GM04503 (cell line): ENCODE measurements at places on chromosomes 7 and 10.

DNA sequence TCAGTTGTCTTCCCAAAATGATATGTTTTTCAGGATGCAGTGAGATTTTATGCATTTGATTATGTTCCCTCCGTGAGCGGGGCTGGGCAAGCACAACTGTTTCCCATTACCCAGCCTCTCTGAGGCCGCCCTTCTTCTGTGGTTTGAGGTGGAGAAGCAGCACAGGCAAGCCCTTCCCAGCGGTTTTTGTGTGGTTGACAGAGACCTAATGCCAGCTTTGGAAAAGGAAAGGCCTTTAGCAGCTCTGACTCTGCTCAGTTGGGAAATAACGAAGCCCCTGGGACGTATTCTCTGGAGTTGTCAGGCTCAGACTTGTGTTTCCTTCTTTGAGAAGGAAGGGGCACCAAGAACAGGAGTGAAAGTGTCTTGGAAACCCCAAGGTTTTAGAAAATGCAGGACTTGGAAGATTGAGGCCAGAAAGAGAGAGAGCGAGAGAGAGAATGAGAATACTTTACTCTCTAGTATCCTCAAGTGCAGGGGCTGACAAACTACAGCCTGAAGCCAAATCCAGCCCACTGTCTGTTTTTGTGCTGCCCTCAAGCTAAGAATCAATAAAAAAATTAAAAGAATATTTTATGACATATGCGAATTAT, 20.6 kb upstream of the PDCD4 start:
- peak; percentile 25 for DNase-seq

DNA sequence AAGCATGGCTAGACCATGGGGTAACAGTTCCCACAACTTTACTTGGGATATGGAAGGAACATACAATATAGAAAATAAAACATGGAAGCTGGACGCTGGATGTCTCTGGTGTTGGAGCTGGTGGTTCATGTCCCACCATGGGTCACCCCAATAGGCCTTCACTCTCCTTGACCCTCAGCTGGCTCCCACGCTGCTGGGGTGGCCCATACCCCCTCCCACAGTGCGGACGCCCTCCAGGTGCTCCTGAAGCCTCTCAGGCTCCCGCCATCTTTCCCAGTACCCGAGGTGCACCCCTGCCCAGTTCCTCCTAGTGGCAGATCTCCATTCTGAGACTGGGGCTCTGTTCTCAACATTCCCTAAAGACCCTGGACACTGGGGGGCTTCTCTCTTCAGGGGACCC, 5.8 kb upstream of the CPA1 start:
- no peak for DNase-seq

- no peak for DNase-seq
Measured at GRCh38 chr7:153887749-153888569, 164.2 kb upstream of the DPP6 start.

GRCh38 chr10:103916254-103916653, 1.7 kb downstream of the STN1 start:
- DNase-seq, result no peak

- DNase-seq, result no peak
Measured at GRCh38 chr7:157502701-157503111, 165.9 kb downstream of the DNAJB6 start.

DNA sequence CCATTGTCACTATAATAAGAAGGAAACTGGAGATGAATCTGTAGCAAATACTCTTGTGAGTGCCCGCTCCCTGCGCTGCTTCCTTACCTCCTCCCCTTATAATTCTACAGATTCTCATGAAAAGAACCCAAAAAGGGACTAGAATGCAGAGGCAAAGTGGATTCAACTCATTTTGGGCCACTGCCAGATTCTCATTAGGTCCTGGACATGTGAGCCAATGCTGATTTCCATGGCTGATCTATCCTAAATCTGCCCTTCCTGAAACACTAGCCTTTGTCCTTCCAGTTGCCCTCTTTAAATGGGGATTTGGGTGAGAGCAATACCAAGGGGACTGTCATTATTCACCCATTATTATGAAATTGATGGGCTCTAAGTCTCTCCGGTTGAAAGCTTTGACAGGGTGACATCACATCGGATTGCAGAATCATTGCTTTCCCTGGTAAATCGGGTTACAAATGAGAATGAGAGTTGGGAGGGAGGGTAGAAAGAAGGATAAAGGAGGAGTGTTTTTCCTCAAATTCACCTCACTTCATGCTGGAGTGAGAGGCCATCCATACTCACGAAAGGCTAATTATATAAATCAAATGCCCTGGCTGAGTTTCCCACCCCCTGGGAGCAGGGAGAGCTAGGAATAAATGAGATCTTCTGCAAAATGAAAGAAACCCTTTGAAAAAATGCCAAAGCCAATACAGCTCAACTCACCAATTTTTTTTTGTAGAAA, 37.5 kb downstream of the PTN start:
- DNase-seq, result no peak

DNA sequence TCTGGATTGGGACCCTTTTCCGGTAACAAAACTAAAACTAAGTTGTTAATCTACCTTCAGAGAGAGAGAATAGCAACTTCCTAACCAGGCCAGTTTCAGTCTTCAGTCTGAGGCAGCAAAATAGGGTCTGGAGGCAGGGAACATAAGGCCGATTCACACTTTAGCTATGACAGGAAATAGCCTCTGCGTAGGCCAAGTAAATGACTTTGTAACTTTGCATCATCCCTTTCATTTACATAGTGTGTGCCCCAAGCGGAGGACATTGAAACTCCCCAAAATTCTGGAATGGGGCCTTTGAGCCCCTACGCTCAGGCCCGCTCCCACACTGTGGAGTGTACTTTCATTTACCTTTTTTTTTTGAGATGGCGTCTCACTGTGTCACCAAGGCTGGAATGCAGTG, 1.7 kb upstream of the UPP1 start:
- no peak for DNase-seq

GRCh38 chr10:1860351-1860750, 123.0 kb upstream of the ADARB2 start:
- DNase-seq, result no peak

DNA sequence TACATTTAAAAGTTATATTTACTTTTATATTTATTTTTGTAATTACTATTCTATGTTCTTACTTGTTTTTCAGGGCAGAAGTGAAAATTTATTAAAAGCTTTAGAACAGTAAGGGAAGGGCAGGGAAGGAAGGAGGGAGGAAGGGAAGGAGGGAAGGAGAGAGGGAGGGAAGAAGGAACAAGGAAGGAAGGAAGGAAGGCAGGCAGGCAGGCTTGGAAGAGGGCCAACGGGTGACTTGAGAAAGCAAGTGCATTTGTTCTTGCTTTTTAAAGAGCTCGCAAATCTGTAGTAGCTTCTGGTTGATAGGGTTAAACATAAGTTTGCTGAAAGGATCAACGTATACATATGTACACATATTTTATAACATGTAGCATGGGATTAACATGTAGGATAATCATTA, 725.3 kb upstream of the FZD8 start:
- no peak for DNase-seq

DNA sequence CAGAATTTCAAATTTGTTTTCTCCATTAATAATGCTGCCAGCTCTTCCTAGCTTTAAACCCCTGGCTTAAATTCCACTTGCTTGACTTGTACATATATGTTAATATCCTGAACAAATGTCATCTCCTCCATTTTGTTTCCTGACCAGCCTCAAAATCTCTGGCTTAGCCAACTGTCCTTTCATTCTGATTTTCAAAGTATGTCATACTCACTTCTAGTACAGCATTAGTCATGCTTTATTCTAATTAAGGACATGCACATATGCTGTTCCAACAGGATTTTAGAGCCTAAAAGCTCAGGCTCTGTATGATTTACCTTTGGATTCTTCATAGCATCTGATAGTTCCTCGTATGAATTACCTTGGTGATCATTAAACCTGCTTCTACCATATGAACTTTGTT, 158.3 kb downstream of the ZNF438 start:
- no peak for DNase-seq

DNA sequence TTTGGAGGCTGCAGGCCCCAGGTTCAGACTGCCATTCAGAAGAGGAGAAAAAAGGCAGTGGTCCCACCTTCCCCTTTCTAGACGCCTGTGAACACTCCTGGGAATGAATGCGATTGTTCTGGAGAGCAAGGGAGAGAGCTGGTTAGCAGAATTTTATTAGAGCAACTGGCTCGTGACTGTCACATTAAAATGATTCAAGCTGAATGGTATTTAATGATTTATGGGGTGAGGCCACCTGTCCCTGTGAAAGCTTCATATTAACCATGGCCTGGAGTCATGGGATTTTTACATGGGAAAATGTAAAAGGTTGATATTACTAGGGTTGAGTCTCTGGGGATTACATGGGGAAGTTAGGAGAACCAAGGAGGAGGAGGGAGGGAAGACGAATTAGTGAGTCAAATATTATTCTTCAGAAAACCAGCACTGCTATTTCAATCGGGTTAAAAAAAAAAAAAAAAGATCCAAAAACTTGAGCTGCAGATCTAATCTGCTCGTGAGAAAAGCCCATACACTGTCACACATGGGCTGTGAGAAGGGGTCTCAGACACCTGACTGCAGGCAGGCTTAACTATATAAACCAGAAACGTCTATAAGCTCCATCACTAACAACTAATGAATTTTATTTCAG, 8.3 kb downstream of the CXCL12 start:
- no peak for DNase-seq

GRCh38 chr10:96863922-96864543, 31.9 kb downstream of the LCOR start:
- no peak for DNase-seq

DNA sequence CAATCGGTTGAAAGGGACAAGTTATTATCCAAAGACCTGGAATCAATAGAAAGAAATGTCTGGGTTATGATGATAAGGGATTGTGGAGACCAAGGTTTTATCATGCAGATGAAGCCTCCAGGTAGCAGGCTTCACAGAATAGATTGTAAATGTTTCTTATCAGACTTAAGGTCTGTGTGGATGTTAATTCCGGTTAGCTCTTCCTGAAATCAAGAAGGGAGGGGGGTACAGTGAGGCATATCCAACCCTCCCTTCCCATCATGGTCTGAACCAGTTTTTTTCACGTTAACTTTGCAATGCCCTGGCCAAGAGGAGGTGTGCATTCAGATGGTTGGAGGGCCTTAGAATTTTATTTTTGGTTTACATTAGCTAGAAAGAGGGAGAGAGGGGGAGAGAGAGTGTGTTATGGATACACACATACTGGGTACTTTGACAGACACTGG, 9.8 kb upstream of the LRRC61 start:
- DNase-seq, result no peak

GRCh38 chr10:97123765-97124164, 62.0 kb downstream of the SLIT1 start:
- DNase-seq, result no peak

DNA sequence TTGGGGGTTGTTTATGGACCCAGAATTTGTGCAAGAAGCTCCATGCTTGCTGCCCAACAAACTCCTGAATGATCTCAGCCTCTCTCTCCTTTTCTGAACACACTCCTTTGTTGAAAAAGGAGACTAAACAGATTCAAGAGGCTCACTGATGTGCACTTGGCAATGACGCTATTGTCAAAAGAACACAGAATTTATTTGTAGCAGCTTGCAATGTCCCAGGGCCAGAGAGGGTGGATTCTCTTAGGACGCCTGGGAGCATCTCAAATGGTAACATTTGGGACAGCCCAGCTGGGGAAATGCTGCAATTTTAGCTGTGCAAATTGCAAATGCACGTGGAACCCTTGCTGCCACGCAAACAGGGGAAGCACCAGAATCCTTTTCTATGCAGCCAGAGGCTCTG, 79.9 kb downstream of the GPR26 start:
- DNase-seq, result no peak

- no peak for DNase-seq
Measured at GRCh38 chr7:7226407-7226806, 44.1 kb downstream of the C1GALT1 start.

DNA sequence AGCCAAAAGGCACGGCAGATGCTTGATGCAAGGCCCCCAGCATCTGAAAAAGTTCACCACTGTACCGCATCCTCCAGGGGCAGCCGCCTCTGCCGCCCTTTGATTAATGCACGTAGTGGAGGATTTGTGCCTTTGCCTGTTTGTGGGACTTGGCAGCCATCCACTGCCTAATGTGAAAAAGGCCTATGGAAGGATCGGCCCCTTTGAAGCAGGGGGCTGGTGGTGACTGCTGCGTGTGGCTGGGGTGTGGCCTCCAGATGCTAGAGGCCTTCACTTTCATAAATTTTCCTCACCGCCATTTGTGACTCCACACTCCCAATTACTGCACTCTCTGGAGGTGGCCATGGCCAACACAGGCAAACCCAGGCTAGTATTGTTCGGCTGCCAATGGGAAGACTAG, 226.0 kb downstream of the BMPER start:
- DNase-seq, result no peak

- DNase-seq, result no peak
Measured at GRCh38 chr10:23001901-23002516, 74.2 kb downstream of the ARMC3 start.

- DNase-seq, result peak; percentile 79
Measured at GRCh38 chr7:64665980-64666662, at the start of gene ZNF107. ZNF107 (plus strand) TSS chr7:64666133; CDS start chr7:64666283, 150 bp downstream.

DNA sequence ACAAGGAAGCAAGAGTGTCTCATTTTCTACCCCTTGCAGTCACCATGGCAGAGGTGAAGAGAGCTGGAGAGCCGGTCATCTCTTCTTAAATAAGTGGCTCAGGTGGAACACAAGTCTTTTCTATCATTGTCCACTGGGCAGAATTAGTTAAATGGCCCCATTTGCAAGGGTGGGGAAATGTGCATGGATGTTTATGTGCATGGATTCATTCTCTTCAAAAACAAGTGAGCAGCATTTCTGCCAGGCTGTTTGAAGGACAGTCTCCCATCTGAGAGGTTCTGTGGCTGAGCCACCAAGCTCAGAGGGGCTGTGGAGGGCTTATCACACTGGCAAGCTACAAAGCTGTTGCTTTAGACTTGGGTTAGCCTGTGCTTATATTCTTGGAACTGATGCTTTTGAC, 370.3 kb upstream of the MTPN start:
- no peak for DNase-seq

DNA sequence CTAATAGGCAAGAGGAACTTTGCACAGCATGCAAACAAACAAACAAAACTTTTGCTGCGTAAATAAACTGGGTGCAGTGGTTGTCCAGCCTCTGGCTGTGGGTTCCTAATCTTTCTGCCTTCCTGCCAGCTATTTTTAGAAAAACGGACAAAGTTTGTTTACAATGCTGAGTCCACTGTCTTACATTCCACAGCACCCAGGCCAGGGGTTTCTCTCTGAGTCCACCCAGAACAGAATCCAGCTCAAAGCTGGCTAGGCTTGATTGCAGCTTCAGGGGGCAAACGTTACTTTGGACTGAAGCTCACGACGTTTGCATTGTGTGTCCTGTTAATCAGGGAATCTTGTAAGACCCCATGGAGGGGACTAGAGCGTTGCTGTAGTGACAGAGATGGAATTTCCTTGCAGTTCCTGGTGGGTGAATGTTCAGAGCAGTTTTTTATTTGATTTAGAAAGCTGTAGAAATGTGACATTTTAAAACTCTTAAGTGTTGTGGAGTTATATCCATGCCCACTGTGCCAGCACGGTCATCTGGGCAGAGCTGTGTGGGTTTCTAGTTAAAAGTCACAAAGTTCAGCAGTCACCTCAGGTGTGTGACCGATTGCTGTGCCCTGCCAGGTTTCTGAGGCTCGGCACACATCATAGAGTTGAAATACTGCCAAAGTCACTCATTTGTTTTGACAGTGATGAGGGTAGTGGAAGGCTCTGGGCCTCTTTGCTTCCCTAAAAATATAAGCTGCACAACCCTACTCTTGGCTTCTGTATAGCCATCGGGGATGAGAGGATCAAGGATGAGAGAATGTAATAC, 247.0 kb downstream of the STK31 start:
- no peak for DNase-seq
